ENCODE measurements at places on chromosomes 7 and 10. TPM values are rescaled to one million over a fixed set of nuclear protein-coding genes. Genes with fewer than 3 reads are reported as not detected.

ZNF25 gene
- total RNA-seq: 35.7 TPM

SFTPA2 gene
- not detected for total RNA-seq

FXYD4 gene
- not detected for total RNA-seq

ASB10 gene
- not detected for total RNA-seq

PHKG1 gene
- 5.5 TPM for total RNA-seq

LEP gene
- 0.16 TPM for total RNA-seq

CNPY1 gene
- total RNA-seq: not detected

DBF4 gene
- 2.3 TPM for total RNA-seq

AS3MT gene
- 7.9 TPM for total RNA-seq

TACC2 gene
- 71.0 TPM for total RNA-seq

MDFIC gene
- total RNA-seq: 33.0 TPM

GIMAP8 gene
- 5.3 TPM for total RNA-seq

AKR1C4 gene
- total RNA-seq: not detected

ADAM12 gene
- 0.14 TPM for total RNA-seq

LFNG gene
- 1.8 TPM for total RNA-seq

LIPN gene
- not detected for total RNA-seq

TMEM130 gene
- 2.1 TPM for total RNA-seq

PRKAR1B gene
- 26.6 TPM for total RNA-seq

THSD7A gene
- 6.9 TPM for total RNA-seq

CALCR gene
- not detected for total RNA-seq

SPDYE8 gene
- not detected for total RNA-seq

AKR1C1 gene
- 36.7 TPM for total RNA-seq

FRA10AC1 gene
- total RNA-seq: 23.5 TPM

C10orf90 gene
- total RNA-seq: not detected

GRID1 gene
- 1.9 TPM for total RNA-seq

STK32C gene
- total RNA-seq: 5.4 TPM

PDZD7 gene
- total RNA-seq: 2.4 TPM

RHBDD2 gene
- total RNA-seq: 23.6 TPM

OPN4 gene
- not detected for total RNA-seq

OR2A14 gene
- not detected for total RNA-seq

ARHGEF5 gene
- 6.8 TPM for total RNA-seq

DENND11 gene
- total RNA-seq: 15.7 TPM

ANKRD30A gene
- not detected for total RNA-seq

CBX3 gene
- 96.3 TPM for total RNA-seq

AKR1C2 gene
- 3.5 TPM for total RNA-seq

PRLHR gene
- 0.49 TPM for total RNA-seq

SFXN2 gene
- total RNA-seq: 2.1 TPM

PRKCQ gene
- total RNA-seq: 0.71 TPM

HKDC1 gene
- not detected for total RNA-seq

ANXA8L1 gene
- not detected for total RNA-seq

ZNF503 gene
- total RNA-seq: 20.3 TPM

EPHB6 gene
- total RNA-seq: 6.7 TPM

TRPV5 gene
- not detected for total RNA-seq

LMOD2 gene
- total RNA-seq: not detected

TEX36 gene
- not detected for total RNA-seq

AGR2 gene
- not detected for total RNA-seq

OR6B1 gene
- total RNA-seq: not detected

GPR15LG gene
- not detected for total RNA-seq

SSC4D gene
- total RNA-seq: 3.6 TPM

COPG2 gene
- 12.8 TPM for total RNA-seq

NT5C3A gene
- 27.1 TPM for total RNA-seq

TMEM229A gene
- total RNA-seq: not detected

TMEM213 gene
- total RNA-seq: not detected

PSD gene
- 343 TPM for total RNA-seq

ASZ1 gene
- total RNA-seq: not detected

CFAP70 gene
- total RNA-seq: 1.4 TPM

ZFAND4 gene
- 15.8 TPM for total RNA-seq

Measured in sigmoid colon (tissue), 7 donors.